GM23338 (cell line): ENCODE measurements at places on chromosomes 16 and 17.

DNA sequence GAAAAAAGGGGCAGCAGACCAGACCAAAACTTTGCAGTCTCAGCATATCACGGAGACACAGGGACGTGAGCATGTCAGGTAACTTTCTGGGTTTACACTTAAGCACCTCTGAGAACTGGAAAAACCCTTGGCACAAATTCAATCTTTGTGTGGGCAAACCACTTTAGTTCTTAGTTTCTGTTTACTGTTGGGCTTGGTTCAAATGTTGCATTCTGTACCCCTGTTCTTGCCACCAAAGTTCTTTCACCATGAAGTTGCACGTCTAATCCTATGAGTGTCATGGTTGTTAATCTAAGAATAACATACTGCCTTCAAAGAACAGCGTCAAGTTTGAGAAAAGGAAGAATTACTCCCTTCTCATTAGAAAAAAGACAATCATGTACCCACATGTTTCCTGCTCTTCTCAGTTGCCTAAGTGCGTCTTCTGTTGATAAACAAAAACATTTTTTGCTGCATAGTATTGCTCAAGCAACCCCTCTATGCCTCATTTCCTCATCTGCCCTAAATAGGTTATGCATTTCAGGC lies 11.6 kb downstream of the KRT33A start:
- no peak for DNase-seq

DNA sequence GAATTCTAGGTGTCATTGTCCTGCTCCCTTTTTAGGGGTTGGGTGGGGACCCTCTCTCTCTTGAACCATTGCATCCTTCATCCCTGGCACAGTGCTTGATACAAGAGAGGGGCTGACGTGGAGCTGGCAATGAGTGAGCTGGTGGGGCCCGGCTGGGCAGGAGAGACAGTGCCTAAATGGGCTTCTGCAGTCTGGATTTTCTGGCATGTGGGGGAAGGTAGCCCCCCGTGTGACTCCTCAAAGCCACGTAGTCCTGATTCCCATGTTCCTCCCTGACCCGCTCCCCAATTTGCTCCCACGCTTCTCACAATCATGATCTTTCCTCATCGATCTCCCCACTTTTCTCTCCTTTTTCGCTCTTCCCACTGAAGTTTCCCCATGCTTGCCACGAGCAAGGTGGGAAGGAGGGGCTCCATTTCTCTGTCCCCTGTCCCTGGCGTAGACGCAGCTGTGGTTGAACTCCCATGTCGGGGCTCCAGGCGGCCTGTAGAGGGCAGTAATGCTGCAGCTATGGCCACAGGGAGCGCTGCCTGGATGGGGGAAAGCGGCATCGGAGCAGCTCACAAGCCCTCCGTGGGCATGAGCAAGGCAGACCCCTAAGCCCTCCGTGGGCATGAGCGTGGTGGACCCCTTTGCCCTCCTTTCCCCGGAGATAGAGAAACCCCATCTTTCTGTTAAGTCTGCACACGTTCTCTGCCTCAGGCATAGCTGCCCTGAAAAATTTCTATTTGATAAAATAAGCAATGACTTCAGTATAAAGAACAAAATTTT lies 47.5 kb downstream of the HAPSTR1 start:
- DNase-seq, result peak; percentile 91

DNA sequence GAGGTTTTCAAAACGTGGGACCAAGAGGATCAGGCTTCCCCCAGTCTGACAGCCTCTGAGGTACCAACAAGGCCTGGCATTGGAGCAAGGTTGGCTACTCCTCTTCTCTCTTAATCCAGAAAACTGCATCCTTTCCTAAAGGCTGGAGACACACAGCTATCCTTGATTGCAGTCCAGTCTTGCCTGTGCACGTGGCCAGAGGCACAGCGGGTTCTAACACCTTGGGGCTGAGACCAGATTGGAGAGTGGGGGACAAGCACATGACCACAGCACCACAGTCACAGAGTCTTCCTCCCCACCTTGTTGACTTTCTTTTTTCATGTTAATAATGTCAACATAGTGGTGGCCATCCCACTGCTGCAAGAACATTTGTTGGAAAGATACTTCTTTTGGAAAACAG lies 46.9 kb downstream of the GNAO1 start:
- no peak for DNase-seq

DNA sequence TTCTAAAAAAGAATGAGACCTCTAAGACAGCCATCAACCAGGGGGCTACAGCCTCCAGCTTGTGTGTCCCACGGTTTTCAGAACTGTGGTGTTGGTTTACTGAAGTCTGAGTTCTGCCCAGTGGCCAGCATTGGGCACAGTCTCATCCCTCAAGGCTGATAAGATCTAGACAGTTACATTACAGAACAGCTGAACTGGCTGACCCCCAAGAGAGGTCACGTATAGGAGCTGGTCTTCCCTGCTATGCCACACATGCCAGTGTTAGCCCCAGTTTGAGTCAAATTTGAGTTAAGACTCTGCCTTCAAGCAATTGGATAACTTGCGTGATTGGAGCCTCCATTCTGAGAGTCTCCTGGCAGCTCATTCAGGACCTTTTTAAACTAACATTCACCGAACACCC lies 14.8 kb upstream of the NUP93 start:
- no peak for DNase-seq

- peak; percentile 53 for DNase-seq
Measured at GRCh38 chr17:81129289-81129688, 36.0 kb upstream of the PVALEF start.

- DNase-seq, result no peak
Measured at GRCh38 chr17:34370997-34371395, 8.0 kb upstream of the CCL1 start.

GRCh38 chr17:55420067-55420775 lies 1.4 kb downstream of the MMD start:
- no peak for DNase-seq

DNA sequence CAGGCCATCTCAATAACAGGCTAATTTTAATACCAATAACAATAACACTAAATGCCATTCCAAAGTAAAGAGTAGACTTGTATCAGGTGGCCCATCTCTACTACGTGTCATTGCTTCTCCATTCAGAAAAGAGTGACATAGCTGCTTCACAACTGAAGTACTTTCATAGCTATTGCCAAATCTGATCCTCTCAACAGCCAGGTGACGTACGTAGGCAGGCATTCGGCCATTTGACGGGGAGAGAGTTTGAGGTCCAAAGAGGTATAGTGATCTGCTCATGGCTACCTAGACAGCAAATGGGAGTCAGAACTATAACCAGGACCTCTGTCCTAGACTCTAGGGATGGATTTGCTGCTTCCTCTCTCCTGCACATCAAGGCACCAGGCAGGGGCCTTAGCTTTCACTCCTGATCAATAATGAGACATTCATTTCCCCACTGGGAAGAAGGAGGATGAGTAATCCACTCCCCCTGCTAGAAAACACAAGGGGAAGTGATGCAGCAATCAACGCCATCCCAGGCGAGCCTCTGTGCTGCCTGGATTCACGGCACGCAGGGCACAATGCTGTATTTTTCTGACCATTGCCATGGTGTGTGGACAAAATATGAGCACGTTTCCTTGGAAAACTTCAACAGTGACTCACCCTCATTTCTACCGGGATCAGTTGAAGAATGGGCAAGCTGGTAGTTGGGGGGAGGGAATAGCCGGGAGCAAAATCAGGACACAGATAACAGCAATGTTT lies 80.9 kb downstream of the SPACA3 start:
- DNase-seq, result no peak

GRCh38 chr16:28149011-28149888 lies 62.5 kb downstream of the XPO6 start:
- no peak for DNase-seq

DNA sequence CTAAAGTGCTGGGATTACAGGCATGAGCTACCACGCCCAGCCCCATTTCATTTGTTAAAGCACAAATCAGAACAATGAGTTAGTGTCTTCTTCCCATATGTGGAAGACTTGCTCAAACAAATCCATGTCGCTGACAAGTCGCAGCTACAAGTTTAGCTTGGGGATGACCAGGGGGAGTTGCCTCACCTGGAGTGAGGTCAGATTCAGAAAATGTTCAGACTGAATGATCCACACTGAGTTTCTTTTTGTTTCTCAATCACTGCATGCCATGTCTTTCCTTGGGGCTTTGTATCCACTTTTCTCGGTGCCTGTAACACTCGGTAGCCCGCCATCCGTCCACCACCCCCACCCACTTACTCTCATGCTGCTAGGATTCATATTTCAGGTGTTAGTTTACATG lies 437.3 kb upstream of the DYNLRB2 start:
- no peak for DNase-seq

GRCh38 chr17:38706505-38707216 lies 1.6 kb downstream of the MLLT6 start:
- DNase-seq, result peak; percentile 62

DNA sequence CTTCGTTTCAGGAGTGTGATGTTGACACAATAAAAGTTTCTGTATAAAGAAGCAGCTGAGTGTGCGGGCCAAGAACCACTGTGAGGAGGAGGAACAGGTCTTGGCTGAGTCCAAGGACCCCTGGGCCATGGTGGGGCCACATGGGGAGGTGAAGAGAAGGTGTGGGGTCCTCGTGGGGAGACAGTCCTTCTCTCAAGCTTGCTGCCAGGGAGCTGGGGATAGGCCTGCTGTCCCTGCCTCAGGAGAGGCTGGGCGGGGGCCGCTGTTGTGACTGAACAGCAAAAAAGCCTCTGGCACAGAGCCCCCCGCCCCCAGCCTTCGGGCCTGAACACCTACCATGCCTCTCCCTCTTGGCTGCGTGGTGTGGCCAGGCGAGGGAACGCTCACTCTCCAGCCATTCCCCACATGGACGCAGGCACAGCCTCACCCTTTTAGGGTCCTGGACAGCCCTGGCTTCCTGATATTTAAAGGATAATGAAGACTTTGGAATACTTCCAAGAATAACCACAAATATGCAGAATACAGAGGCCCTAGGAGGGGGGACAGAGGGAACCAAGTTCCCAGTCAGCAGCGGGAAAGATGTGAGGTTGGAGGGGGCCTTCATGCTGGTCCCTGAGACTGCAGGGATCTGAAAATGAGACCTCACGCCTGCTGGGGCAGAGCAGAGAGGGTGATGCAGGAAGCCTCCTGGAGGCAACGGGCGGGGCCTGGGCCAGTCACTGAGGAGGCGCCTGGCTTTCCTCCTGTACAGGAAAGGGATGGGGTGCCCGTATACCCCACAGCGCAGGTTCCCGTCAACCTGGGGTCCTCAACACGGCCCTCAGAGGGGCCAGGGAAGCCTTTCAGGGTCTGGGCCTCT lies 100.0 kb upstream of the CREBBP start:
- DNase-seq, result no peak

- DNase-seq, result peak; percentile 95
Measured at GRCh38 chr17:34519282-34519681, 60.1 kb upstream of the TMEM132E start.

DNA sequence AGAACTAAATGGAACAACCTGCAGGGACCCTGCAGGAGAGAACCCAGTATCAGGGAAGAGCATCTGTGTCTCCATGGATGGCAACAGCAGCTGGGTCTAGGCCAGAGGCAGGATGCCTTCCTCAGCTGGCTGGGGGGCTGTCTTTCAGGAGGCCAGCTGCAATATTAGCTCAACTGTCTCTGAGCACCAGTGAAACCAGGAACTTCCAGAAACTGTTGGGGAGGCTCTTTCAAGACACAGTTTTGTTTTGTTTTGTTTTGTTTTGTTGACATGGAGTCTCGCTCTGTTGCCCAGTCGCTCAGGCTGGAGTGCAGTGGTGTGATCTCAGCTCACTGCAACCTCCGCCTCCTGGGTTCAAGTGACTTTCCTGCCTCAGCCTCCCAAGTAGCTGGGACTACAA lies 7.6 kb downstream of the GPR142 start:
- DNase-seq, result no peak

DNA sequence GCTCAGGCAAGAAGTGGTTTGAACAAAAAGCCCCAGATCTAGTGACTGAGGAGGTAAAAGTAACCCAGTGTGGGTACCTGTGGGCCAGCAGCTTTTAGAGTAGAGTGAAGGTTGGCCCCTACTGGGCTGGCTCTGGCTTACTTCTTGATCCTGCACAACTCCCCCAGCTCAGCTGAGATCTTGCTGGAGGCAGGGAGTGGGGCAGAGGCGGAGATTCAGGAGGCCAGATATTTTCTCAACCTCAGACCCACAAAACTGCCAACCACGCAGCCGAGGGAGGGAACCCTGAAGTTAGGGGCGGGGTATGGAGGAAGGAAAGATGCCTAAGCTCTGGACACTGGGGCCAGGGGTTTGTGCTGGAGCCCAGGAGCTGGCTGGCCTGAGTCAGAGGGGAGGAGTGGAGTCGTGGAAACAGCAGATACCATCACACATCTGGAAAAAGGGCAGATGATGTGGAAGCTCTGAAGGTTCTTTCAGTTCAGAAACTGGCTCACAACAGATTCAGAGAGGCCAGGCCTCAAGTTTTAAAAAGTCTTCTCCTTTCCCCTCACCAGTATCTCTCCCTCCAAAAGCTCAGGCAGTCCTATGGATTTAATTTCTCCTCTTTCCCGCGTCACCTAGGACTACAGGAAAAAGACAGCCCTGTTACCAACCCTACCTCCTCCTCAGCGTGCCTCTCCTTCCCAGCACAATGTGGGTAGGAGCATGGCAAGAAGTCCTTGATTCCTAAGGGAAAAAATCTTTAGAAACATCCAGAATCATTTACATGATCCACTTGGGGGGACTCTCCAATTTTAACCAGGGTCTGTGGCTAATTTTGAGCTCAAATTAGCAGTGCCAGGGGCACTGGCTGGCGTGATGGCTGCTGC lies 48.1 kb downstream of the MYO18A start:
- no peak for DNase-seq

DNA sequence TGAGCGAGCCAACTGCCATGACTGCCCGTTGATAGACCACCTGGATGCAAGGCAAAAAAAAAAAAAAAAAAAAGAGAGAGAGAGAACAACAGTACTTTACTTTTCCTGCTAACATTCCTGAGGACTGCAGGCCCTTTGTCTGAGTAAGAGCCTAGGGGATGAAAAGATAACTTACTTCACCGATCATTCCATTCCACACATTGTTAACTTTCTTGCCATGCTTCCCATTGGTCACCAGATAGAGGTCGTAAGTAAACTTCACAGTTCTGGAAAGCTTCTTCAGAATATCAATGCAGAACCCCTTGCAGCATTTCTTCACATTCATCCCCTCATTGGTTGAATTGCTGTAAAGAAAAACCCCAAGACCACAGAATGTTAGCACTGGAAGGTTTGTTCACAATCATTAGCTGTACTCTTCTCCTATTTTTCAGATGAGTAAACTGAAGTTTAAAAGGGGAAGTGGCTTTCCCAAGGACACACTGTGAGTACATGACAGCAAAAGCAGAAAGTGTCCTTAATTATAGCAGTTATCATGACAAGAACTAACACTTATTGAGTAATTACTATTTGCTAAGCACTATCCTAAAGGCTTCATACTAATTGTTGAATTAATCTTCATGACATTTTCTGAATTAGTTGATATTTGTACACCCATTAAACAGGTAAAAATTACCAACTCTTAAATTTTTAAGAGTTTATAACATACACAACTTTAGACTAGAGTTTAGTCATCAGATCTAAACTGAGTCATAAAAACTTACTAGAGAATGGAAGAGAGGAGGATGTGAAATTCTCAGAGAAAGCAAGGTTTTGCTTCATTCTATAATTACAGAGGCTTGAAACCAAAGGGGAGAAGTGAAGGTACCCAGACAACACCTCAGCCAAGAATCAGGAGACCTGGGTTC lies 341.2 kb downstream of the GRIN2A start:
- DNase-seq, result peak; percentile 72

GRCh38 chr17:62057696-62058095 lies 7.4 kb downstream of the MED13 start:
- no peak for DNase-seq

- DNase-seq, result peak; percentile 62
Measured at GRCh38 chr17:9768381-9768934, 22.9 kb downstream of the DHRS7C start.
